Ascending aorta (tissue), 2 donors: ENCODE measurements at places on chromosomes 1 and 21. TPM values are rescaled to one million over a fixed set of nuclear protein-coding genes. Genes with fewer than 3 reads are reported as not detected.

DNA sequence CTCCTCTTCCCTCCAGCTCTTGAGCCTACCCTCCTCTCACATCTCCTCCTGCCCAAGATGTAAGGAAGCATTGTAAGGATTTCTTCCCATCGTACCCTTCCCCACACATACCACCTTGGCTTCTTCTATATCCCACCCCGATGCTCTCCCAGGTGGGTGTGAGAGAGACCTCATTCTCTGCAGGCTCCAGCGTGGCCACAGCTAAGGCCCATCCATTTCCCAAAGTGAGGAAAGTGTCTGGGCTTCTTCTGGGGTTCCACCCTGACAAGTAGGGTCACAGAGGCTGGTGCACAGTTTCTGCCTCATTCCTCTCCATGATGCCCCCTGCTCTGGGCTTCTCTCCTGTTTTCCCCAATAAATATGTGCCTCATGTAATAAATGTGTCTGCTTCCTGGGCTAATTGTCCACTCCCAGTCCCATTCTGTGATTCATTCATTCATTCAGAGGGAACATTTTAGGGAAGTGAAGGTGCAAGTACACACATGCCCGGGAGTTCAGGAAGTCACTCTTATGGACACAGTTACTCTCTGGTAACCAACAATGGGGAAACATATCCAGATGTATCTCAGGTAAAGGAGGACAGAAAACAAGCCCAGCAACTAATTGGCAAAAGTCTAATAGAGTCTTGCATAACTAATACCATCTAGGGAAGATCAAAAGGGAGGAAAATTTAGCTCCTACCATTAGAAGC, 1.9 kb downstream of the SPRR4 start:
- DNase-seq: no peak

DNA sequence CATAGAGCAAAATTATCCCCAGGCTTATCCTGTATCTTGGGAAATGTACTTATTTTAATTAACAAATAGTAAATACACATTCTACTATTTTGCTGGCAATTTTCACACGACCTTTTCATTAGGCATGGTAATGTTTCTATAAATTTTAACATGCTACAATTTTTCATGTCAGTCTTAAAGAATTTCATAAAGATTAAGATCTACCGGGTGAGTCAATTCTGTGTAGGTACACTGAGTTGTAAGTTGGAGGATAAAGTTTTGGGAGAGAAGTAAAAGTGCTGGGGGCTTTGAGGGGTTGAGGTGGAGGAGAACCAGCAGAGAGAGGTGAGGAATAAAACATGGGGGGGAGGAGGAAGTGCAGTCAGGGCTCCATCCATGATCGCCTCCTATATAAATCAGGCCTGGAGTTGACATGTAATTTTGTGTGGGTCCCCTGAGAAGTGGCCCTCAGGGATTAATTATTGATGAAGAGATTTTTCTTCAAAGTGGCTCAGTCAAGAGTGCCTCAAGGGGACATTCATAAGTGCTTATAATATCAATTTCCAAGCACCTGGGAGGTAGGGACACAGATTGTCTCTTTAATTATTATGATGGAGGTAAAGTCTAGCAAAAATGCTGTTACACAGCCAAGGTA, 7.2 kb downstream of the DPYD start:
- DNase-seq: no peak

Gene DISP1
- total RNA-seq: 23.2 TPM

GRCh38 chr1:3352299-3352951, 102.0 kb upstream of the ARHGEF16 start:
- peak; percentile 71 for DNase-seq

DNA sequence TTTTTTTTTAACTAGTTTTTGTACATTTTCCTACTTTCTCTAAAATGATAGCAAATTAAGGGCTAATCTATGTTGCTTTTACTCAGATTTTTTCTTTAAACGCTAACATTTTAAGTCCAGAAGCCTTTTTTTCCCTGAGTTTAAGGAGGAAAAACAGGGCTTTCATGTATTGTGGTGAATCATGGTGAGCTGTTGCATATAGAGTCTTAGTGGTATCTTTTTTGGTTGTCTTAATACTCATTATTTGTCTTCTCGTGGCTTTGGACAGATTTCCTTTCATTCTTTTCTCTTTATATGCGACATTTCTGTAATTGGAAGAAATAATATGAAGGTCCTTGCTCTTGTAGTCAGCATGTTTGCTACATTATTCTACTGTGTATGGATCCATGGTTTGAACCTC, 1015.6 kb downstream of the PLA2G4A start:
- no peak for DNase-seq

GRCh38 chr1:119336848-119337247, 31.7 kb upstream of the HAO2 start:
- no peak for DNase-seq

GRCh38 chr21:41821081-41821755, 54.4 kb upstream of the RIPK4 start:
- no peak for DNase-seq

GRCh38 chr1:48356901-48357300, 115.1 kb downstream of the SPATA6 start:
- no peak for DNase-seq

- DNase-seq: no peak
Observed at GRCh38 chr1:246184503-246184902, 322.6 kb downstream of the SMYD3 start.

- DNase-seq: no peak
Observed at GRCh38 chr1:43065191-43065590, 106.5 kb upstream of the SLC2A1 start.

Gene UFC1
- 3.3 TPM for total RNA-seq

- DNase-seq: no peak
Observed at GRCh38 chr1:245232931-245233330, 78.1 kb downstream of the KIF26B start.

DNA sequence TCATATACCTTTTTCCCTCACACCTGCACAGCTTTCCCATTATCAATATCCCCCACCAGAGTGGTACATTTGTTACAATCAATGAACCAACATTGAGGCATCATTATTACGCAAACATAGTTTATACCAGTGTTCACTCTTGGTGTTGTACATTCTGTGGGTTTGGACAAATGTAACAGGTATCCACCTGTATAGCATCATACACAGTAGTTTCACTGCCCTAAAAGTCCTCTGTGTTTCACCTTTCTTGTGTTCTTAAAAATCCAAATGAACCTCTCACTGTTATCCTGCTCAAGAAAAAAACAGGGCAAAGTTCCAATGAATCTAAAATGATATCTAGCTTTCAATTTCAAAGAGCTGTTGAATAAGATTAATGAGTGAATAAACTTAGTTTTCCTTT, 45.9 kb upstream of the NR5A2 start:
- DNase-seq: no peak

GRCh38 chr21:42461185-42461520, 34.9 kb downstream of the RSPH1 start:
- no peak for DNase-seq

- no peak for DNase-seq
Observed at GRCh38 chr21:34345091-34345871, 18.5 kb upstream of the KCNE2 start.

- no peak for DNase-seq
Observed at GRCh38 chr1:152626744-152627143, 3.8 kb upstream of the LCE3A start.

DNA sequence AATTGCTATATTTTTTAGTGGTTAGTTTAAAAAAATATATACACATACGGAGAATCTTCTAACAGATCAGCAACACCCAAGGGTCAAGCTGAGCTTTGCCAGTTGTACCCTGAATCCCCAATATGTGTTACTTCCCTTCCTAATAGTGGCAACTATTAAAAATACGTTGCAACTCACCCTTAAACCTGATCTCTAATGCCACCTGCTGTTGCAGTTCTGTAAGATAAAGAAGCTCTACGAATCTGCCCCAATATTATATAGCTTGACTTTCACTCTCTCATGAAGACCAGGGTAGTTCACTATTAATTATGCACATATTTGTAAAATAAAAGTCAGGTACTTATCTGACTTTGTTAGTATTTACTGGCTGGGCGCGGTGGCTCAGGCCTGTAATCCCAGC, 58.4 kb downstream of the ASH1L start:
- DNase-seq: no peak

DNA sequence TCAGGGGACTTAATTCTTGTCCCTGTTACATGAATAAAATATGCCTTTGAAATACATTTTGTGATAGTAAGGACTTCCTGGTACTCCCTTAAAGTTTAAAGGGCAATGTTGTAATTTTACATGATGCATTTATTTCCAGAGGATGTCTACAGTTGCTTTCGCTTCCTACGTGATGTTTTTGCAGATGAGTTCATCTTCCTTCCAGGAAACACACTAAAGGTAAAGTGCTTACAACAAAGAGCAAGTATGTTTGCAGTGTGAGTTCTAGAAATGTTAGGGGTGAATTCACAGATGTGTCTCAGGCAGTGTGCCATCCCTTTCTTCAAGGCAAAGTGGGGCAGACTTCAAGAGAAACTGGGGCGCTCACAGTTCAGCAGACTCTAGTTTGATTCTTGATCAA, 31.2 kb downstream of the GNPAT start:
- DNase-seq: no peak

GRCh38 chr1:176225479-176225875, 18.4 kb upstream of the COP1 start:
- no peak for DNase-seq

- no peak for DNase-seq
Observed at GRCh38 chr1:56258371-56258770, 321.0 kb downstream of the PLPP3 start.

- no peak for DNase-seq
Observed at GRCh38 chr1:179848233-179848632, 29.4 kb downstream of the TOR1AIP2 start.

GRCh38 chr1:214270097-214270650, 10.8 kb upstream of the SMYD2 start:
- no peak for DNase-seq

DNA sequence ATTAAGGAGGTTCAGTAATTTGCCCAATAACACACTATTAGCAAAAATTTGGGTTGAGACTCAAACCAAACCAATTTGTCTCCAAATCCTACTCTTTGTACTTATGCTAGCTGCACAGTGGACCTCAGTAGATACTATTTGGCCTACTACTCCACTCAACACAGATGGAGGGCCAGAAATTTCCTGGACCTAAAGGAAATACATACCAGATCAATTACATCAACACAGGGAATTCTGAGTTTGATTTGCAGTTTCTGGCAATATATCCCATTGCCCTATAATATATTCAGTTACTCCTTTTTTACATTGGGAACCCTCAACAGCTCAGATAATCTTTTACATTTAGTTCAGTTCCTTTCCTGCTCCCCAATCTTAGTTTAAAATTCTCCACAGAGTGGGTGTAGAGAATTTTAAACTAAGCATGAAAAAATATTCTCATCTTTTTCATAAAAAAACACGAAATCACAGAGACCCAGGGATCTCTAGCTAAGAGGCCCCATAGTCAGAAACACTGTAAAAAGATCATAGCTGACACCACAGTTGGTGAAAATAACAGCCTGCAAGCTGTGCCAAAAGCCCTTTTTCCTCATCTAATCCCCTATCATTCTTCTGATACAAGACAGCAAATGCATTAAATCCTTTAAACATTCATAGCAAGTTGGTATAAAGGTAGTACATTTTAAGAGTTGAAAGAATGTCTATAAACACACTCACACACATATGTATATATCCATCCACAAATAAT, 317.7 kb upstream of the ESRRG start:
- no peak for DNase-seq

Gene FNDC10
- total RNA-seq: 1.8 TPM

- DNase-seq: no peak
Observed at GRCh38 chr1:11841245-11842153, 6.1 kb downstream of the NPPA start.

GRCh38 chr1:35171579-35171978, 21.4 kb downstream of the SFPQ start:
- DNase-seq: no peak

Gene RXFP4
- not detected for total RNA-seq

DNA sequence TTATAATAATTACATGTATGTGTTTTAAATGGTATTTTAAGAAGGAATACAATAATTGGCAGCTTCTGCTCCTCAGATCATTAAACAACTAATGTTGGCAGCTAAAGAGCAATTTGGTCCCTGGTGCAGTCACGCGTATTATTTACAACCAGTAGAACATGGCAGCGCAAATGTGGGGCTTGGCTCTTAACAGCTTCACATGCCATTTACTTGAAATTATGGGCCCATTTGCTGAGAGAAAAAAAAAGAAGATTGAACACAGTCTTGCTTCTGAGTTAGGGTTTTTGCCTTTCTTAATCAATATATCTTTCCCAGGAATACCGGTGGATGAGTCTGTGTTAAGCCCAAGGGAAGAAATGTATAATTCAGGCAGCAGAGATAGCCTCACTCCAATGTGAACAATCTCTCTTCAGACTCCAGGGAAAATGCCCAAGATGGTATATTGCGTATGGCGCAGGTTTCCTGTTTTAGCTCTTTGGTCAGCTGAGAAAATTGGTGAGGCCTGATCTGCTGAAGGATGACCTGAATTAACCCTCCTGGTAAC, 174.5 kb downstream of the DISC1 start:
- no peak for DNase-seq

DNA sequence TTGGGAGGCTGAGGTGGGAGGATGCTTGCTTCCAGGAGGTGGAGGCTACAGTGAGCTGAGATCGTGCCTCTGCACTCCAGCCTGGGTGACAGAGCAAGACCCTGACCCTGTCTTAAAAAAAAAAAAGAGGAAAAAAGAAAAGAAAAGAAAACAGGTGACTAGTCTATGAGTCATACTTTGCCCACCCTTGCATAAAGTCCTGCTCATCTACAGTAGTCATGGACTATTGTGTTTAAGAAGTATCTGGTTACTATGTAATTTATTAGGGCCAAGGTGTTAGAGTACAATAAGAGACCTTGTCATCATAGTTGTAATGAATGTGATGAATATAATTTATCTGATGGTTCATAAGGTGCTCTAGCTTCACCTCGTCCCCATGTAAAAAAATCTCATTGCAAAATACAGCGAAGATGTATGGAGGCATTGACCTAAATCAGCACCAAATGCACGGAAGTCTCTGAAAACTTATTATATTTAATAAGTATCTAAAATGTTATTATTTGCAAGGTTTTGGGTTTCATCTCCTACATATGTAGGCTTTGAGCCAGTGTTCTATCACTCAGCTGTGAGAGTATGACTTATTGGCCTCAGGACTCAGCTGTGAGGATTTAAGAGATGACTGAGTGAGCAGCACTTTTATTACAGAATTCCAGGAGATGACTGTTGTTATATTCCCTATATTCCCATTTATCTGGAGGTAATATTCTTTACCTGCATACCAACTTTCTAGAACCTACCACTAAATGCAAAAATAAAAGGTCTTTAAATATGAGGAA, 19.9 kb upstream of the KCNJ6 start:
- no peak for DNase-seq
